Stimulated activated CD8-positive, alpha-beta memory T cell treated with anti-CD3 and anti-CD28 coated beads, Interleukin-4, amount 100 ng/mL, for 1 hour (primary cell): ENCODE measurements at places on chromosomes 1 and 21.

DNA sequence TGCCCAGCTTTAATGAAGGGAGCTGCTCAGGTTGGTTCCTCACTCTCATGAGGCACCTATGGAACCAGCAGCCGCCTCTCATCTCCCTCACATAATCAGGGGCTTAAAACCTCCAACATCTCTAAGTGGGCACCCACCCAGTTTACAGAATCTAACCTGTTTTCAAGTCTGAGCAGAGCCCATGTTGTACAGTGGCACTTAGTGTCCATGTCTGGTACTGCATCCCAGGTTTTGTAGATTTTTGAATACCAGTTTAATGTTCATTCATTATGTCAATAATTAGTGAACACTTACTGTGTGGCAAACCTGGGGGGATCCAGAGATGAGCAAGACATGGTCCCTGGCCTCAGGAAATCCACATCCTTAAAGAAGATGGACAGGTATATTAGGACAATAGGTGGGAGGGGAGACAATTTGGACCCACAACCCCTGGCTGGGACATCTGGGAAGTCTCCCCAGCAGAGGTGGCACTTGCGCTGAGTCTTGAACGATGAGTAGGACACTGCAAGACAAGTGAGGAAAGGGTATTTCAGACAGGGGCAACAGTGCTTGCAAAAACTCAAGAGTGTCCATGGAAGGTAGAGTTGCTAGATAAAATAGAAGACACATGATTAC is 83.3 kb downstream of the LACTBL1 start:
- no peak for DNase-seq

DNA sequence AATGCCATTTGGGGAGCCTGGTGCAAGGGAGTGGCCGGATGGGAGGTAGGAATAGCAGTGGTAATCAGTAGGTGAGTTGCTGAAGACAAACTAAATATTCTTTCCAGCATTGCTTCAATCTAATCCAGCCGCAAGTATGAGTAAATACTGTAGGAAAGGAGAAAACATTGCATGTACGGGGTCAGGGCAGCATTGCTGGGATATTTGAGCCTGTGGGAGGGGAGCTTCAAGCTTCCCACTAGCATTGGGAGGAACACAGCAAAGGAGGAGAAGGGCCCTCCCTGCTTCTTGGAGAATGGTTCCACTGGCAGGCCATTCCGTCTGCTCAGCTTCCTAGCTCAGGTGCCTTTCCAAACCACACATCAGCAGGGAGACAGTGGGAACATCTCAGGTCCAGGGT is 15.2 kb downstream of the CAPN2 start:
- no peak for DNase-seq

DNA sequence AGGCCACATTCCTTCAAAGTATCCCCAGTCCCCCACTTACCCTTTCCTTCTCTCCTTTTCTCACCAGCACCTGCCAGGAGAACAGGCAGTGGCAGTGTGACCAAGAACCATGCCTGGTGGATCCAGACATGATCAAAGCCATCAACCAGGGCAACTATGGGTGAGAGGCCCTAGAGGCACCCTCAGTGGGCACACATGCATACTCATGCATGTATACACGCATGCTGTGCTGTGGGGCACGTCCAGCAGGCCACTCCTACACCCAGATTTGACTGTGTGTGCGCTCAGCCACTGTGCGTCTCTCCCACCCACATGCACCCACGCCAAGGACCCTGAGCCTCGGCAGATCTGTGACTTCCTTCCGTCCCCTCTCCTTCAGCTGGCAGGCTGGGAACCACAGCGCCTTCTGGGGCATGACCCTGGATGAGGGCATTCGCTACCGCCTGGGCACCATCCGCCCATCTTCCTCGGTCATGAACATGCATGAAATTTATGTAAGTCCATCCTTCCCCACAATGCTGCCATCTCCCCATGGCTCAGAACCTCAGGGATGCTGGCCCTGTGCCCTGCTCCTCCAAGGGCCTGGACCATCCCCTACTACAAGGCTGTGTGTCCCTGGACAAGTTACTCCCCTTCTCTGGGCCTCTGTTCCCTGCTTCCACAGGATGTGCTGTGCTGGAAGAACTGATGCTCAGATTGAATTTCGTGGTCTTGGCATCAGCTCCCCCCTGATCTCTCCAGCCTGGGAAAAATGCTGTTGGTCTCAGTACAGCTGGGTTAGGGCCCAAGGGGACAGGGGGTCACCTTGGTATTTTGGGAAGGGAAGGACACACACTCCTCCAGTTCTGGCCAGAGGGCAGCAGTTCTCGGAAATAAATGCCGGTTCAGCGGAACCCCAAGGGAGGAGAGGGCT is 7.0 kb downstream of the TINAGL1 start:
- DNase-seq, result no peak

DNA sequence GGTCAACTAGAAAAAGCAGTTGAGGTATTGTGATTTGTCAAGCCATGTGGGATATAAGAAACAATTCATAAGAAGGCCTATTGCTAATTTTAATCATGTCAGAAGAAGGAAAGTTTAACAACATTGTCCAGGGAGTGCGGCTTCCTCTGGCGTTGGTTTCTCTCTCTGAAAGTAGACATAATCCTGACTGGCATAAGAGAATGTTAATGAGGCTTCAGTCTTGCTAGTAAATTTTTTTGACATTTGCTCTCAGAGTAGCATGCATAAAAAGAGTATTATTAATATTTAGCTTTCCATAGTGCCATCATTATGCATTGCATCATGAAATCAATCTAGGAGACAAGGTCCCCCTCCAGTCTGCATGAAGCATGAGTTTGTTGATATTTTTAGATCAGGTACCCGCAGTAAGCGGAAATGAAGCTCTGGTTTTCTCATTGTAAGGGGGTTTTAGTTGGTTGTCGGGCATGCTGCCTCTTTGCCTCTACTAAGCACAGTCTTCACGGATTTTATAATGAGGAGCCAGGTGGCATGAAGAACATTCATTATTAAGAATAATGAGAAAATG is 12.8 kb upstream of the PRDM2 start:
- no peak for DNase-seq

GRCh38 chr1:167981933-167982332 is 45.1 kb upstream of the MPC2 start:
- no peak for DNase-seq

- DNase-seq, result no peak
These were observed 90.3 kb upstream of the PAXBP1 start for GRCh38 chr21:32861866-32862265.
